Tibial nerve (tissue), 4 donors: ENCODE measurements at places on chromosomes 12 and 14. TPM values are rescaled to one million over a fixed set of nuclear protein-coding genes. Genes with fewer than 3 reads are reported as not detected.

DNA sequence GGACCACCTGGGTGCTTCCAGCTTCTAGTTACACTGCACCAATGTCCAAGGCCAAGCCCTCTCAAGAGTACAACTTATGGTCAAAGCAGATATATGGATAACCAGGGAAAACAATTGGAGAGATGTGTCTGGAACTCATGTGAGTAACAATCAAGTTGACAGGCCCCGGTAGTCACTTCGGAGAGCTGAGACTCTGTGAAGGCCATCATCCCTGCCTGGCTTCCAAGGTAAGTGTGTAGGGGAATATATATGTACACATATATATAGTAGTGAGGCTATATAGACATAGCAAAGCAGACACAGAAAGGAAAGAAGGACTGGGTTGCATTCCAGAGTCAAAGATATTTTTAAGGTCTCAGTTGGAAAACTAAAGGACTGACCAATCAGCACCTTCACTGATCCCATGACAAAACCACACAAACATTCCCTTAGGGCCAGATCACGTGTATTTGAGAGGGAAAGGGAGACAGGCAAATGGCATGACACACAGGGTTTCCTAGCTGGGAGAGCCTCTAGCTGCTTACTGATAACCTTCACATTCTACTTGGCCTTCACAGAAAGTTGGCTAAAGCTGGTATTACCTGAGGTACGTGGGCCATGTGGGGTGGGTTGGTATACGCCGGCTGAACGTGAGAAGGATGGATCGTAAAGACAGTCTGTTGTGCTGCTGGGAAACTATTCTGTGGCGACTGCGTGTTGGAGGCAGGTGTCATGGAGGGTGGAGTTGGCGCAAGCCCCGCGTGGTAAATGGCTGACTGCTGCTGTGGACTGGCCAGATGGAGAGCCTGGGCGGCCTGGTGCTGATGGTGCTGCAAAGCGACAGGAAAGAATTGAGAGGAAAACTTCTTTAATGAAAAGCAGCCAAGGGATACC is 50.0 kb downstream of the SH2B3 start:
- DNase-seq: no peak

- no peak for DNase-seq
Measured at GRCh38 chr14:85576218-85576617, 46.3 kb downstream of the FLRT2 start.

DNA sequence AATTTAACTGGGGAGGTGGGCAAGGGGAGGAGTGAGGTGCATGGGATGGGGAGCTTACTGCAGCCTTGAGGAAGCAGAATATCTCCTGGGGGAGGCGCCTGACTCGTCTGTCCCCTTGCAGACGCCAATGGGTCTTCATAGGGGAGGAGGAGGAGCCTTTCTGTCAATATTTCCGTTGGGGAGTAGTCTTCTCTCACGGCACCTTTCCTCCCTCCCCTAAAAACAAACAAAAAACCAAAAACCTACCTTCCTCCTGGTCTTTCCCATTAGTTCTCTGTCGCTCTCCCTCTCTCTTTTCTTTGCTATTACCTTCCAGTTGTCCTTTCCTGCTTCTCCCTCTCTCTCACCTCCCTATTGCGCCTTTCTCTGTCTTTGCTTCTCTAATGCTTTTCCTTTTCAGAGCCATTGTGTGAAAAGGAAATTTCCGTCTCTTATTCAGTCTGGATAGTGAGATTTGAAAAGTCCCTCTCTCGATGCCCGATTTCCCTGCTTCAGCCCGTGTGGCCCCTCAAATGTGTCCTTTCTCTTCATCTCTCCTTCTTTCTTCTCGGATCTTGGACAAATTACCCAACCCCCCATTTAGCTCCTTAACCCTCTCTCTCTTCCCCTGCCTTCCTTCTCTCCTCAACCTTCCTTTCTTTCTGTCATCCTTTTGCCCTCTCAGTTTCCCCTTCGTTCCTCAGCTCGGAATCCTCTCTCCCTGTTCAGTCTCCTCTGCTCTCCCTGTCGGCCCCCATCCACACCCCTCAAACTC is 5.9 kb downstream of the GPR84 start:
- no peak for DNase-seq

Gene TMEM253
- not detected for total RNA-seq

GRCh38 chr14:54189748-54190354 is 207.0 kb upstream of the CDKN3 start:
- DNase-seq: no peak

- DNase-seq: no peak
Measured at GRCh38 chr12:111600205-111600642, 1.1 kb upstream of the ATXN2 start.

Gene RDH16
- 1.8 TPM for total RNA-seq
